ENCODE measurements at places on chromosomes 5 and 9.

DNA sequence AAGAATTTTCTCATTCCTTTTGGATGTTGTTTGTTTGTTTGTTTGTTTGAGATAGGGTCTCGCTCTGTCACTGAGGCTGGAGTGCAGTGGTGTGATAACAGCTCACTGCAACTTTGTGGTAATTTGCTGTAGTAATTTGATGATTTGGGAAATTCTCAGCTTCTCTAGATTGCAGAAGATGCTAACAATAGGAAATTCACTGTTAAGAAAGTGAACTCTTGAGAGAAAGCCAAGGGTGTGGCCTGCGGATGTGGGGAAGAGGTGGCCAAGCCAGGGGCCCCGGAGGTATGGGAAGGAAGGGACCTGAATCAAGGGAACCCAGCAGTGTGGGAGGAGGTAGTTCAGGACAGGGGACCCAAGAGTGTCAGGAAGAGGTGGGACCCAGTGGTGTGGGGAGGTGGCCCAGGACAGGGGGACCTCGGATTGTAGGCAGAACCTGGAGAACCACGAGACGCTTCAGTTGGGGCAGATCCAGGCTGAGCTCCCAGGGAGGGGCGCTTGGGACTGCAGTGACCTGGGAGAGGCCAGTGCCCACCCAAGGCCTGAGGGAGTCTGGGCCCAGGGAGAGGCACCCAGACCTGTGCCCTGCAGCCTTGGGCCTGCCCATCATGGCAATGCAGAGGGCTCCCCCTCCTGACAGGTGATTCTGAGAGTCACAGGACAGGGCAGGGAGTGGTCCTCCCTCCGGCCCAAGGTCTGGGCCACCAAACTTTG is 5.6 kb upstream of the LCN2 start:
- no peak for DNase-seq

DNA sequence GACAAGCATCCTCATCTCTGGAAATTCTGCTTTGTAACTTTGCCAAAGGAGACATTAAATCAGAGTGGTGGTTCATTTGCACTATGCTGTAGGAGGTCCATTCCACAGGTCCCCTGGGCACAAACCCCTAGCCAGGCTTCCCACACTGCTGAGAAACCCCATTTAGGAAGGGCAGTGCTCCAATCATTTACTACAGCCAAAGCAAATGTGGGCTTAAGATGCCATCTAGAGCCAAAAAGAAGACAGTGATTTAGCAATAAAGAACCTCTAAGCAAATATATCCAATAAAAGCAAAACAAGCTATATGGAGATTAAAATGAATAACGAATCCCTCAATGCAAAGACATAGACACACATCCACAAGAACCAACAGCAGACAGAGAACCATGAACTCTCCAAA is 129.0 kb upstream of the ALDH1B1 start:
- no peak for DNase-seq

DNA sequence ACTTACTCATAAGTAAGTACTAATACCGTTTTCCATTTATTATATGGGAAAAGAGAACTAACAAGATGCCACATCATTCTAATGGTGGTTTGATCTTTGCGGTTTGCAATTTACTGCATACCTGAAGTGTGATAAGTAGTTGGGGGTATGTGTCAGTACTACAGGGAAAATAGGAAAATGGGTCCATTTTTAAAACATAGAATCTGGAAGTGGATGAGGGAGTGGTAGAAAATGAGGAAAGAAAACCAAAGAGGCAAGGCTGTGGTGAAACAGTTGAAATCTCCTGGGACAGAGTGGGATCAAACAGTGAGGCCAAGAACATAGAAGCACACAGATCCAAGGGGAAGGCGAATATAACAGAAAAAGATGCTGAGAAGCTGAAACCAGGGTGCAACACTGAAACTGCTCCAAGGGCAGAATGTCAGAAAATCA is 6.7 kb downstream of the ADAMTSL1 start:
- DNase-seq: no peak

DNA sequence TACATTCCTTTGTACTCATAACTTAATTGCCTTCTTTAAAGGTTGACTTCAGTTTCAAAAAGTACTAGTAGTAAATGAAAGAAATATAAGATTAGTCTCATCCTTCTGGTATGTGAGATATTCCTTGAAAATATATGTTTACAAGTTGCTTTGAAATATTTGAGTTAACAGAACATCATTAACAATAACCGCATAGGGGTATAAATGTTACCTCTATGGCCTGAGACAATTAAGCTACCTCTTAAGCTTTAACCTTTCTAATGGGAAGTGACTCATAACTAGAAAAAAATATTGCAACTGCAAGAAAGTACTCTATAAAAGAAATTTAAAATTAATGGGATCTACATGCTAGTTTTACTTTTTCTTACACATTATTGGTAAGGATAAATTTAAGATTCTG is 399.0 kb downstream of the CDH10 start:
- DNase-seq: no peak

DNA sequence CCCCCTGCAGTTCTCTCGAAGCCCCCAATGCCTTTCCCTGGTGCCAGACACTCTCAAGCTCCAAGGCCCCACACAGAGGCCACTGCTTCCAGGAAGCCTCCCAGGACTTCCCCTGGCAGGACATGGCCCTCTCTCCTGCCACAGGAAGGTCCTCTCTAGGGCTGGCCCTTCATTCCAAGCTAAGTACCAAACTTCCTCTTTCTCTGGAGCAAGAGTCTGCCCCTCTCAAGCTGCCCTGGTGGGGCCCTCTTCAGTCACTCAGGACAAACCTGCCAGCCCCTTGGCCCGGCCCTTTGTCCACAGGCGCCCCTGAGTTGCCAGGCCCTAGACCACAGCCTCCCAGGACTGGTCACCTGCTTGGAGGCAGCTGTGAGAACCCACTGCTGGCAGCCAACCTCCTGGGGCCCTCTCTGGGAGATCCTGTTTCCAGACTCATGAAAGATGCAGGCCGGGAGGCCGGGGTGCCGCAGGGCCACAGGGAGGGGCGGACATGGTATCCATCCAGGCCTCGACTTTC is 6.6 kb downstream of the NINJ1 start:
- no peak for DNase-seq

- DNase-seq: no peak
Measured at GRCh38 chr5:96825243-96825642, 17.5 kb upstream of the ERAP1 start.

GRCh38 chr5:127311349-127311748 is 20.8 kb downstream of the MEGF10 start:
- no peak for DNase-seq

- no peak for DNase-seq
Measured at GRCh38 chr5:63262185-63262981, 683.8 kb downstream of the LRRC70 start.

GRCh38 chr9:89874351-89875321 is 269.8 kb downstream of the GADD45G start:
- no peak for DNase-seq

DNA sequence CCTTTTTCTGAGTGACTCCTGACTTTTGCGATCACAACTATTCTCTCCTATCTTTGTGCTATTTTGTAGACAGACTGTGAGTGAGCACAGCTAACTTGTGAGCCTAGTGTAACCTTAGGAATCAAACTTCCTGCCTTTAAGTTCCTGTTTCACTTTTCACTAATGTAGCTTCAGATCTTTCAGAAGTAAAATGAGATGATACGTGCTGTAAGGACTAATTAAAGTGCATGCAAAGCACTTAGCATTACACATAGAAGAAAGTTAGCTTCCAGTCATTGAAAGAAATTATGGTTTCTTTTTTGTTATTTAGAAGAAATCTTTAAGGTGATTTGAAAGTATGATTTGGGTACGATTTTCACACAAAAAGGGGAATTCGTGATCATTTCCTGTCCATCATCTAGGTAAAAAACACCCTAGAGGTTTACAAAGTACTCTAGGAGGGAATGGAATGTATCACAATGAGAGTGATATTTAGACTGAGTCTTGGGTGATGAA is 122.7 kb downstream of the ST8SIA4 start:
- no peak for DNase-seq

DNA sequence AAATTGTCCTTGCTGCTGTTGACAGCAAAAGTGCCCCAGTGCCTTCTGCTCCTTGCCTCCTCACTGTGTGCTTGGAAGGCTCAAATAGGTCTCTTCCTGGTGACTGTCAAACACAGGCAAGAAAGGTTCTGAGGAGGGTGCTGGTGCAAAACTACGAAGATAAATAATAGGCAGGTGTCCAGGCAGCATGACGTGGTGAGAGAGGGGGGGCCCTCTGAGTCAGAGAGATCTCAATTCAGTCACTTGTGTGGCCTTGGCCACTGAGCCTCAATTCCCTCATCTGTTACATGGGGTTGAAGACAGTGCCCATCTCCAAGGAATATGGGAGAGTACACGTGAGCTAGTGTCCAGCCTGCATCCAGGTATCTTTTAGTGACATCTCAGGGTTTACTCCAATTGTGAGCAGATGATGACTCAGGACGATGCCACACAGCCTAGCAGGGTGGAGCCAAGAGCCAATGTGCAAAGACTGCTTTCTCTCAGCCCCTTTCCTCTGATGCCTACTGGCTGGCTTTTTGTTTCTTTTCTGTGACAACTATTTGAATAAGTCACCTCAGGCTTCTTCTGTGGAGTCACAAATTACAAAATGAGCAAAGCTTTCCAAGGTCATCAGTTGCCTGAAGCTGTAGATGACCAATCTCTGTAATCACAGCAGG is 29.7 kb upstream of the SMIM32 start:
- DNase-seq: no peak

GRCh38 chr5:6633469-6634245 is 417 bp downstream of the SRD5A1 start:
- DNase-seq: no peak

DNA sequence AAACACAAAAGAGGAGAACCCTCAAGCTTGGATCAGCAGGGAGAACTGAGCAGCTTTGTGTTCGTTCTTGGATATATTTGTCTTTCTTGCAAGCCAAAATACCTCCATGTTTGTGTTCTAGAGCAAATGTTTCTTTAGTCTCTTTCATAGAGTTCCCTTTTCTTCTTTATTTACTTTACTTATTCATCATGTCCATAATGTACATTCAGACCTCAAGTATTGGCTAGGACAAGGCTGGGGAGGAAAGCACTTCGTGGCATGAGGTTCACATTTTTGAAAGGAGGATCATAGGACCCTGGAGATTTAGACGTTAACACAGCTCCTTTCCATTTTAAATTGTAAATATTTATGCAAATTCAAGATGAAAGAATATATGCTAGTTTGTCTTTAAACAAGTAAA is 590.2 kb upstream of the MEF2C start:
- no peak for DNase-seq

- DNase-seq: no peak
Measured at GRCh38 chr5:33153831-33154230, 286.9 kb upstream of the TARS1 start.

GRCh38 chr9:101486693-101487442 is 46.8 kb upstream of the RNF20 start:
- no peak for DNase-seq

DNA sequence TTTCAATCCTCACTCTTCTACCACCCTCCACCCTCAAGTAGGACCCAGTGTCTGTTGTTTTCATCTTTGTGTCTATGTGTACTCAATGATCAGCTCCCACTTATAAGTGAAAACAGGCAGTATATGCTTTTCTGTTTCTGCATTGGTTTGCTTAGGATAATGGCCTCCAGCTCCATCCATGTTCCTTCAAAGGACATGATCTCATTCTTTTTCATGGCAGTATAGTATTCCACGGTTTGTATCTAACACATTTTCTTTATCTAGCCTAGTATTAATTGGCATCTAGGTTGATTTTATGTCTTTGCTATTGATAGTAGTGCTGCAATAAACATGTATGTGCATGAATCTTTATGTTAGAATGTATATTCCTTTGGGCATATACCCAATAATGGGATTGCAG is 259.8 kb upstream of the KIF2A start:
- DNase-seq: no peak

DNA sequence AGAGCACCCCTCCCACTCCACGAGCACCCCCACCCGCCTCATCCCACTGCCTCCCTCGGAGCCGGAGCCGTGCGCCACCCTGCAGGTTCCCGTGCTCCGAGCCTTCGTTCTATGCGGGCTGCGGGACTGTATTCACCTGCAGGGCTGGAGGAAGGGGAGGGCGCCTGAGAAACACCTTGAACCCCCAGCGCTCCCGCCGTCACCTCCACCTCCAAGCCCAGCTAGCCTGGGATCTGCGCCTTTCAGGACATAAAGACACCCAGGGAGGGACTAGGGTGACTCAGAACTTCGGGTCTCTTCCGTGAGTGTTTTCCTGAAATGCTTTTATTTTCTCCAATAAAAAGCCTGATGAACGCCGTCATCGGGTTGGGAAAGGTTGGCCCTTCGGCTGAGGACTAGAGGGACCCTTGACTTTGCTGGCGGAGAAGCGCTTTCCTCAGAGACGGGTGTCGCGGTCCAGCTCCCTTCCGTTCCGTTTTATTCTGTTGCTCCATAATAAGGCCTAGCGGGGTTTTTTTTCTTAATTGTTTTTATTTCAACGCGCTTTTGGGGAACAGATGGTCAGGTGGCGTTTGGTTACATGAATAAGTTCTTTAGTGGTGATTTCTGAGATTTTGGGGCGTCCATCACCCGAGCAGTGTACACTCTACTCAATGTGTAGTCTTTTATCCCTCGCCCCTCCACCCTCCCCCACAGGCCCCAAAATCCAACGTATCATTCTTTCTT is 4.6 kb downstream of the TLX3 start:
- no peak for DNase-seq

DNA sequence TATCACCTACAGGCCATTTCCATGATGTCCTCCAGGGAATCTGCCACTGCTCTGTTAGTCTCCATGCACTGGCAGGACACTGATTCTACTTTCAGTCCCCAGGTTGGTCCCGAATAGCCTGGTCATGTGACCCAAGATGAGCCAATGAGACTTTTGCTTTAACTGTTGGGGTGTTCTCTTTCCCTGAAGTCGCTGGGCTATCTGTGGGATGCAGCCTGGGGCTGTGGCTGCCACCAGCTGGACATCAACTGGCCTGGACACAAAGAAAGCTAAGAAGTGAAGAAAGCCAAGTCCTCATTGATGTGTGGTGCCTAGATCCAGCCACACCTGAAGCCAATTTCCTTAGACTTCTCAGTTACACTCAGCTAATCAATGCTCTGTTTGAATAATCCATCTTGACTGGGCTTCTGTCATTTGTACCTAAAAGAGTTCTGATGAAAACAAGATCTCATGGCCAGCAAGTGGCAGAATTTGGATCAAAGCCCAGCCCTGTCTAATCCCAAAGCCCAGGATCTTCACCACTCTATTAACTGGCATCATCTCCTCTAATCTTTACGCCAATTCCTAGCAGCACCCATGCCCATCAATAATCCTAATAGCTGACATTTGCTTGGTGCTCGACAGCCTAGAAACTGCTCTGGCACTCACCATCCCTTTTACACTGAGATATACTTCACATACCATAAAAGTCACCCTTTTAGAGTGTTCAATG is 37.0 kb downstream of the SH3PXD2B start:
- no peak for DNase-seq

- DNase-seq: no peak
Measured at GRCh38 chr5:76682387-76682786, 33.5 kb upstream of the F2R start.

- no peak for DNase-seq
Measured at GRCh38 chr5:142316051-142316450, 8.8 kb downstream of the SPRY4 start.

GRCh38 chr9:21683484-21684175 is 118.8 kb upstream of the MTAP start:
- DNase-seq: no peak

- DNase-seq: no peak
Measured at GRCh38 chr5:17766031-17766430, 131.8 kb downstream of the TAF11L14 start.

GRCh38 chr9:89929673-89930480 is 325.1 kb downstream of the GADD45G start:
- DNase-seq: no peak
